ENCODE measurements at places on chromosomes 3 and 15.

DNA sequence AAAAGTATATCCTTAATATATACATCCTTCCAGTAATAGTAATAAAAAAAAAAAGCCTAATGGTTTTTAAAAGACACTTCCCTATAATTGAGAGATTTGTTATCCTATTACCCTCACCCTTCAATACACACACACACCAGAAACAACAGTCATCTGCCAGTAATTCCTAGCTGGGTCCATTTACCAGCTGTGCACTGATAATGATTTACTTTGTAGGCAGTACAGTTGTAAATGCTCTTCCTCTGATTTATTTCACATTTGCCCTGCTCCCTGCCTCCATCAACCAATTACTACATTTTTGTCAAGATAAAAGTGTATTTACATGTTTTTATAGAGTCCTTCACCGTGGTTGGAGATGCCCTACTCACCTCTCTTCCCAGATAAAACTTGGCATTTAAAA is 12.4 kb downstream of the TPM1 start:
- no peak for DNase-seq

- DNase-seq: no peak
These were observed 23.8 kb upstream of the PSMD6 start for GRCh38 chr3:64046996-64047594.

DNA sequence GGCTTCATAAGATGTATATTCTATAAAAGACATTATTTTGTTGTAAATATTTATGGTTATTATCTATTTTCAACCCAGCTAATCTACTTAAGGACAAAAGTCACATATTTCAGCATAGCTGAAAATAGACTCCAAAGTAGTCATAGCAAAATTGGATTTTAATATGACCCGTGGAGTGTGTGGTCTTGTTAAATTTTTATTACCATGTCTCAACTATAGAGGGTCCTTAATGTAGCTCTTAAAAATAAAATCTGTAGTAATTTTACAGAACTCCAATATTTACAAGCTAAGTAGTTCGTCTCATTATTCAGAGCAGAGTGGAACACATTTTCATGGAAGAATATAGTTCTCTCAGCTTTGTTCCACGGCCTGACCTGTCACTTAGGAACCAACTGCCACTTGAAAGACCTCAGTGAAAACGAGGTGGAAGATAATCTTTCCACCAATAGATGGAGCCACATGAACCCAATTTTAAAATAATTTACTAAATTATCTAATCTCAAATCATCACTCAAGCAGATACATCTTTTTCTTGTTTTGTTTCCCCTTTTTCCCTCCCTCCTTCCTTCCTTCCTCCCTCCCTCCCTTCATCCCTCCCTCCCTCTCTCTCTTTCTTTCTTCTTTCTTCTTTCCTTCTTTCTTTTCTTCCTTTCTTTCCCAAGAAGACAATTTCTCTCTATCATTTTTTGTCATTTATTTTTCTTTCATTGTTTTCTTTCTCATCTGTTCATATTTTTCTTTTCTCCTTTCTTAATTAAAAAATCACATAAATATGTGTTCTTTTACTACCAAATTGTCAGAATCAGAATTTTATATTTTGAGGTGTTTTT is 97.2 kb downstream of the CLDN1 start:
- no peak for DNase-seq

GRCh38 chr3:177596816-177597271 is 399.6 kb upstream of the TBL1XR1 start:
- no peak for DNase-seq

- DNase-seq: no peak
These were observed 70.5 kb downstream of the PLXNA1 start for GRCh38 chr3:127053450-127053849.

DNA sequence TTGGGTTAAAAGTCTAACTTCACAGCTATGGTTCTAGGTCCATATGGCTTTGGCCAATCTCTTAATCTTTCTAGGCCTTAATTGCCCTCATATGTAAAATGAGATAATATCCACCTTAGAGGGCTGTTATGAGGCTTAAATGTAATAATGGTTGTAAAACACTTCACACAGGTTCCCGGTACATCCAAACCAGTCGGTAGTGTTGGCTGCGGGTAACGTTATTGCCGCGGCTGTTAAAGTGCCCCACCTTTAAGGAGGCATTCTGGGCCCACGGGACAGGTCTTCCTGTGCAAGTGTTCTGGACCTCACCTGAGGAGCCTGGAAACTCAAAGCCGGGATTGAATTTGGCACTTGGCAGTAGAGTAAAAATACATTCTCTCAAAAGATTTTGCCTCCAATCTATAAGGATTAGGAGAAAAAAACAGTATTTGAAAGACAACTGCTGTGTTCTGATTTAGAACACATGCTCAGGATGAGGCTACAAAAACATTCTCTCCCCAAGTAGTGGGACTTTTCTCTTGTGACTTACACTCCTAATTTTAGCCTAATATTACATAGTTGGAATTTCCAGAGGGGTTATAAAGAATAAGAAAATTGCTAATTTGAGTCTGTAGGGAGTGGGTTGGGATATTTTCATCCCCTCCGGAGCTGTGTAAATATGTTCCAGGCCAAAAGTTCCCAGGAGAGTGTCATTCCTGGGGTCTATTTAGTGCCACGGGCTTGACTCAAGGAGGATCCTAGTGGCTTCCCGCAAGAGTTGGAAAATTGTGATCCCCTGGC is 44.9 kb upstream of the TSEN2 start:
- DNase-seq: no peak

GRCh38 chr3:27040674-27041073 is 328.5 kb downstream of the NEK10 start:
- no peak for DNase-seq

DNA sequence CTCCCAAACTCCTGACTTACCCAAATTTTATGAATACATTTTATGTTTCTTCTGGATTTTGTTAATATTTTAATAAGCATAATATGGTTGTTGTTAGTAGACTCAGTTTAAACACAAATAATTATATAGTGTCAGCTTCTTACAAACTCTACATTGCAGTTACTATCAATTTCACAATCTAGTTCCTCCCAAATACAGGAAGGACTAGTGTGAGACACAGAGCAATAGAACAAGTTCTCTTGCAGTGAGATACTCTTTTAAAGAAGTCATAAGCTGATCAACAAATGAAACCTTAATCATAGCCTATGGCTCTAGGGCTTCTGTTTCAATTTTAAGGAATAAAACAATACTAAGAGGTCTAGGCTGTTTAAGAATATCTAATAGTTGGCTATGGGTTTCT is 86.1 kb downstream of the SAMMSON start:
- DNase-seq: no peak

DNA sequence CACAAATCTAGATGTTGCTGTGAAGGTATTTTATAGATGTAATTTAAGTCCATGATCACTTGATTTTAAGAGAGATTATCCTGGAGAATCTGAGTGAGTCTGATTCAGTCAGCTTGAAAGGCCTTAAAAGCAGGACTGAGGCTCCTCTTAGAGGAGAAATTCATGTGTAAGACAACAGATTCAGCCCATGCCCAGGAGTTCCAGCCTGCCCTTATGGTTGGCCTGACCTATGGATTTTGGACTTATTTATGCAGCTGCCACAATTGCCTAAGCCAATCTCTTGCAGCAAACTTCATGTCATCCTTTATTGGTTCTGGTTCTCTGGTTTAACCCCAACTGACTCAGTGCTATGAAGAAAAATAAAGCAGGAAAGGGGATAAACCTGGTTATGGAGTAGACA is 296.5 kb upstream of the RASGRP1 start:
- DNase-seq: no peak

DNA sequence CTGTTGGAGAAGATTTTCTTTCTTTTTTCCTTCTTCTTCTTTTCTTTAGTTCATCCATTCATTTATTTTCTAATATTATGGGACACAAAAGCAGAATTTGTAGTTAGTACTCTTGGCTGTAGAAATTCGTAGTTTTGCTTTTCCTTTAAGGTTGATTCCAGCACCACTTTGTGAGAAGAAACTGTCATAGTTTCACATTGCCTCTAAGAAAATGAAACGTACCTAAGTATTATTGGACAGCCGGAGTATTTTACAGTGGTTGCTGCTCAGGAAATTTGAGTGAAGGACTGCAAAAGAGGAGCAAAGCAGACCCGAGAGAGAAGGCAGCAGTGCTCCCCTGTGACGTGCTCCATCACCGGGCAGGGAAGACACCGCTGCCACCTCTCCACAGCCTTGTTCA is 48.1 kb downstream of the PLCL2 start:
- no peak for DNase-seq

- no peak for DNase-seq
These were observed 841.9 kb downstream of the OTOL1 start for GRCh38 chr3:162338514-162338913.
